ENCODE measurements at places on chromosomes 4 and X.

- DNase-seq = no peak
Observed at GRCh38 chr4:180598281-180598680, 1644.9 kb upstream of the TENM3 start.

GRCh38 chr4:110636171-110636679 is 13.3 kb upstream of the PITX2 start:
- DNase-seq = no peak

DNA sequence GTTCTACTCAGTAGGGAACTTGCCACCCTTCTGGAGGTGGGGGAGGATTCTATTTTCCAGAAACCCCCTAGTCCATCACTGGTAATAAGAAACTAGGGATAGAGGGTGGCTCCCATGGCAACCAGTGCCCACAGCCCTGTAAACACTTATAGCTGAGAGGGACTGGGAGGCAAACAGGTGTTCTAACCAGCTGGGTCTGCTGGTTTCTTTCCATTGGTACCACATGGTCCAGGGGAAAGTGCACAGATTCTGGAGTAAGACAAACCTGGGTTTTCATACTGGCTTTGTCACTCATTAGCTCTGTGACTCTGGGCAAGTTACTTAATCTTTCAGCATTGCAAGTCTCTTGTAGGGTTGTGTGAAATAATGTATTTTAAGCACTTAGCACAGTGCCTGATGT is 26.9 kb downstream of the IGSF1 start:
- DNase-seq = no peak

DNA sequence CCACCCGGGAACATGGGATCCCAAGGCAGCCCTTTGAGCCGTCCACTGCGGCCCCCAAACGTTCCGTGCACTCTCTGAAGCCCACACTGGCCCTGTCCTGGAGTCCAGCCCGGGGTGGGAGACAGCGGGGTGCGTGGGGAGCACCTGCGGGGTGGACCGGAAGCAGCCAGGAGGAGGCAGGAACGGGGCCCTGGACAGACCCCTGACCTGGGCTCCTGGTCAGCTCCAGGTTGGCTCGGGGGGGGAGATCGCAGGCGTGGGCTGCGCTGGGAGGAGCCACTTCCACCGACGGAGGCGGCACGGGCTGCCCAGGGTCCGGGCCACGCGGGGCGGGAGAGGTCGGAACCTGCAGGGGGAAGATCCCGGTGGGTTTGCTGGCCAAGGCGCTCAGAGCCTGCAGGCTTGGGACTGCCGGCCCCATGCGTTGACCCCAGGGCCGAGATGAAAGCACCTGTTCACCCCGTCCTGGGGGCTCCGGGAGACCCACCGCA is 5.7 kb upstream of the PLCXD1 start:
- no peak for DNase-seq

DNA sequence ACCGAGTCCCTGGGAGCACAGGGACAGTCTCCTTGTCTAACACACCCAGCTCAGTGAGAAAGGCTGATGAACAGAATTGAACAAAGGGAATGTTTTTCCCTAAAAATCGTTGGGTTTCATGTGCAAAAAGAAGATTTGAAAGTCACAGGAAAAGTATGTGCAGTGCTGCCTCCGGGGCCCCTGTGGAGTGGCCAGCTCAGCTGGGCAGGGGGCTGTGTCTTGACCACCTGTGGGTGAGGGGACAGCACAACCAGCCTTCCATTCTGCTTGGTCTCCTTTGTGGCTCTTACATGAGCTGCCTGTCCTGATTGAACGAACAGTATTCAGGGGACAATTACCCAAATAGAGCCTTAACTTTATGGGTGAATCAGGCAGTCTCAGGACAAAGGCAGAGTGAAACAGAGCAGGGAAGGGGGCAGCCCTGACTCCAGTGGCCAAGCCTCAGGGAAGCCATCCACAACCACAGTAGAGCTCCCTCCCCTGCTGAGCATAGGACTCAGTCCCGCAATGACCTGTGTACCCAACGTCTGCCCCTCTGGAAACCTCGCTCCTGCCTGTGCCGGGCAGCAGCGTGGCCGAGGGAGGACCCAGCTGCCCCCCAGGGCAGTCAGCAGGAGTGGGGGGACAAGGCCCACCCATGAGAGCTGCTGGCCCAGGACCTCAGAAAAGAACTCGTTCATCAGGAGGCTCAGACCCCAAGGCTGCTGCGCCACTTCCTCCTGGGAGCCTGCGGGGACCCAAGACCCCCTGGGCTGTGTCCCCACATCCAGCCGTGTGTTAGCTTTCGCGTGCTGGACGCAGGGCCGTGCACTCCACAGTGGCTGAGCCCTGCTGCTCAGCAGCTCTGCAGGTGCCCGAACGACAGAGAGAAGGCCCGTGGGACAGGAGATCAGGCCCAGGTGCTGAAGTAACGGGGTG is 59.6 kb upstream of the MXD4 start:
- no peak for DNase-seq

DNA sequence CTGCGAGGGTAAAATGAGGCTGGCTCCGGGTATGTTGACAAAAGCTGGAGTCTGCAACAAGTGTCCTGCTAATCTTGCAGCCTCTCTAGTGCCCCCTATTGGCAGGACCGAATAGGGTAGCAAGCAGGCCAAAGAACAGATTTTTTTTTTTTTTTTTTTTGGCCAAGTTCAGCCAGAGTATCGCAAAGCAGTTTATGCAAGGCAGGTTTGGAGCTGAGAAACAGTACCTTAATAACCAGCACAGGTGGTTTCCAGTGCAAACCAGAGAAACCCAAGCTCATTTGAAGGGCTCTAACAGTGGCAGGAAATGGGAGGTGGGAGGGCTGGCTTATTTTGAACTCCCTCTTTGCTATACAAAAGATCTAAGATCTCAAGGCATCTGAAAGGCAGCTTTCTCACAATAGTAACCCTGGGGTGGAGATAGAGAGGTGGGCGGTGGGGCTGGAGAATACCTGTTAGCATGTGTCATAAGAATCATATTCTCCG is 38.2 kb upstream of the OCIAD2 start:
- DNase-seq = no peak

- DNase-seq = no peak
Observed at GRCh38 chrX:68647156-68647957, at the start of gene STARD8. Gene STARD8, plus strand, starts transcription at chrX:68647666. Its CDS starts 217 bp downstream, at chrX:68647883.

GRCh38 chr4:95231681-95232080 is 317.1 kb downstream of the UNC5C start:
- no peak for DNase-seq

DNA sequence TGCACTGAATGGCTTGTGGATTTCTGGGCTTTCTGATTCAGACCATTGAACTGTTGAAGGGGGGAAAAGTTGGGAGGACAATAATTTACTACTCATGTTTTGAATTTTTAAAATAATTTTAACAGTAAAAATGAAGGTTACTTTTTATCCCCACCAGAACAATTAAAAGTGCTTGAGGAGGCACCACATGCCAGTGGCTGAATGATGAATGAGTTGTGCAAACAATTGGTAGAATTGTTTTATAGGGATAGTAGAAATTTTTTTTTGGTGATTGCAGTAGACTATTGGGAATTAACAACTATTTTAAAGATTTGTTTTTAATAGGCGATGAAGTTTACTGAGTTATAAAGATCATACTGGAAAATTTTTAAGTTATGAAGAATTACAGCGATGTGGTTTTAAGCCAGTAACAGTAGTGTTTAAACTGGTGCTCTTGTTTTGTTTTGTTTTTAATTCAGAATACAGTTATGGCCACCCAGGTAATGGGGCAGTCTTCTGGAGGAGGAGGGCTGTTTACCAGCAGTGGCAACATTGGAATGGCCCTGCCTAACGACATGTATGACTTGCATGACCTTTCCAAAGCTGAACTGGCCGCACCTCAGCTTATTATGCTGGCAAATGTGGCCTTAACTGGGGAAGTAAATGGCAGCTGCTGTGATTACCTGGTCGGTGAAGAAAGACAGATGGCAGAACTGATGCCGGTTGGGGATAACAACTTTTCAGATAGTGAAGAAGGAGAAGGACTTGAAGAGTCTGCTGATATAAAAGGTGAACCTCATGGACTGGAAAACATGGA is 2.7 kb downstream of the REST start:
- no peak for DNase-seq

DNA sequence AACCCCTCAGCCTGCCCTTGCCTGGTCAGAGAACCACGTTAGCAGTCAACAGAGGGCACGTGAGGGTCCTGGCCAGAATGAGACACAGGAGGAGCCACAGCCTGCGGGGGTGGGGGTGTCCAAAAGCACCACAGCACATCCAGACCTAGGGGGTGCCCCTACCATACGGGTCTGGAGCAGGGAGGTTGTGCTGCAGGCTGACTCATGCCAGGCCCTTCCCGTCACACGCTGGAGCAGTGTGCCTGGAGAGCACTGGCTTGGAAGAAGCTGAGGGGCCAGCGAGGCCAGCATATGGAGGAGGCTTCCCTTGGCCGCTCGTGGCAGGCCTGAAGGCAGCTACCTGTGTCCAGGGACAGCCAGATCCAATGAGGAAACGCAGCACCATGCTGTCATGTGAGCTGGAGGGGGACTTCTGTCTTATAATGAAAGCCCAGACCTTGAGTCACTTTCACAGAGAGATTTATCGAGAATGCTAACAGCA is 1.5 kb upstream of the IRAK1 start:
- no peak for DNase-seq

- DNase-seq = no peak
Observed at GRCh38 chrX:48626401-48627298, 29.4 kb downstream of the WDR13 start.

- DNase-seq = no peak
Observed at GRCh38 chr4:30863021-30863420, 142.9 kb downstream of the PCDH7 start.

DNA sequence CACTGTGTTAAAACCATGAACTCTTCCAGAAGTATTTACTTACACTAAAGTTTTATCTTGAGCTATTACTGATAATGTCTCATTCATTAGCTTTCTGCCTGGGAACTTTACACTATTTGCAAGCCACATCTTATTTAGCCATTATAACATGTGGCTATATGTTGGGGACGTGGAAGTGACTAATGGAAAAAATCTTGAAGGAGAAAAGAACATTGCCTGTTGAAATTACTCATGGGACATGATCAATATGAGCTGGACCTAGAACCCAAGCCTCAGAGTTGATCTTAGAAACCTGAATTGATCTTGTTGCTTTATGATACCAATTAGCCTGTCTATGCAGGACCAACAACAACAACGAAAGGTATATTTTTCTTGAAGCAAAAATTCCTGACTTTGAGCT is 22.5 kb upstream of the ARHGAP6 start:
- no peak for DNase-seq

- DNase-seq = no peak
Observed at GRCh38 chrX:11751261-11751660, 6.8 kb upstream of the MSL3 start.

GRCh38 chr4:17708992-17709762 is 72.2 kb downstream of the FAM184B start:
- DNase-seq = no peak

- no peak for DNase-seq
Observed at GRCh38 chrX:16869393-16870094, 618 bp downstream of the RBBP7 start.

GRCh38 chrX:29496636-29497180 is 718.7 kb upstream of the MAGEB2 start:
- no peak for DNase-seq

- DNase-seq = no peak
Observed at GRCh38 chrX:56762707-56763555, 33.9 kb downstream of the NBDY start.

GRCh38 chrX:97290199-97290598 is 406.5 kb downstream of the RPA4 start:
- DNase-seq = no peak

DNA sequence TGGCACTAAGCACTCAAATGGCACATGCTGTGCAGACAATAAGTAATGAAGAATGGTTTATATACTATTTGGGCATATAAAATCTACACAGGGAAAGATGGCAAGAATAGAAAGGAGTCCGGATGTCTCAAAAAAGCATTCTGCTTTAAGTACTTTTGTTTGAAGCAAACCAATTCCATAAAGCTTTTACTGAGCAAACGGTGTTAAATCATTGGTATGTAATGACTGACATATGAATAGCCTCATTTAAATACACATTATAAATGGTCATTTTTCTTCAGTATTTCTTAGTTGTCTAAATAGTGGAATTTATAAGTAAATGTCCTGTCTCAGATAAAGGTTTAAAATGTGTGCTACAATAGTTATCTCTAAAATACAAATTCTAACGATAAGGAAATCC is 6.0 kb downstream of the FBXO8 start:
- DNase-seq = no peak

- no peak for DNase-seq
Observed at GRCh38 chrX:69015156-69015555, 150.1 kb downstream of the PJA1 start.

DNA sequence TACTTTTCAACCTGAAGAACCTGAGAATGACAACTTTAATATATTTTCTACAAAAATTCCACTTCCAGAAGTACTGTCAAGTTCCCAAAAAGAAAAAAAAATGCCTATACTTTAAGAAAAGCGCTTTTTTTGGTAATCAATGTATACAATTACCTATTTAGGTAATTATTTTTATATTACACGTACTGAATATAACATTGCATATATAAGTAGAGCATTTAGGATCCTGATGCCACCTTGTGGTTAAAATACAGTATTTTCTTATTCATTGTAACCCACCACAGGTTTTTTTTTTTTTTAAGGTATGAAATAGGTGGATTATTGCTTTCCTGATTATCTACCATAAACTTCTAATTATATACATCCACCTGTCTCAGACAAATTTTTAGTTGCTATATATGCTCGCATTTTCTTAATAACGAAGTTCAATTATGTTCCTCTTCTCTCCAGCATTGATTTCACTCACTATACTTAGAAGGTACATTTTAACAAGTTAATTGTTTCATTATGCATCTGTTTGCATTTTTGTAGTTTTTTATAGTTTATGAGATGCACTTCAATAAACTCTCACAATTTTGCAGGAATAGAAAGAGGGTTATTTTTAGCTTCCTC is 5.2 kb downstream of the MAP9 start:
- DNase-seq = no peak

GRCh38 chrX:96841325-96841724 is 42.4 kb upstream of the RPA4 start:
- no peak for DNase-seq

DNA sequence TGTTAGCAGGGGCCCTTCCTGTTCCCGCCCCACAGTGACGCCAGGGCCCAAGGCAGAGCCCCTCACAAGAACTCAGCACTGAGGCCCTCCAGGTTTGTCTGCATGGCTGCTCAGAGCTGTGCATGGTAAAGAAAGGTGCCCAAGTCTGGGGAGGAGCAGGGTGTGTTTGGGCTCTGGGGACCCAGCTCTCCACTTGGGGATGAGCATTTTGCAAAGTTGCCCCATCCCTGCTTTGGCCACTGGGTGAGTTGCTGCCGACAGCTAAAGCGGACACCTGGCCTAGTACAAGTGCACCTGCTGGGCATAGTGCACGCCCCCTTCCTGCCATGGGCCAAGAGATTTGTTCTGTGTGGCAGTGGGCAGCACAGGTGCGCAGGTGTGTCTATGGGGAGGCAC is 2.0 kb upstream of the MXD4 start:
- no peak for DNase-seq

DNA sequence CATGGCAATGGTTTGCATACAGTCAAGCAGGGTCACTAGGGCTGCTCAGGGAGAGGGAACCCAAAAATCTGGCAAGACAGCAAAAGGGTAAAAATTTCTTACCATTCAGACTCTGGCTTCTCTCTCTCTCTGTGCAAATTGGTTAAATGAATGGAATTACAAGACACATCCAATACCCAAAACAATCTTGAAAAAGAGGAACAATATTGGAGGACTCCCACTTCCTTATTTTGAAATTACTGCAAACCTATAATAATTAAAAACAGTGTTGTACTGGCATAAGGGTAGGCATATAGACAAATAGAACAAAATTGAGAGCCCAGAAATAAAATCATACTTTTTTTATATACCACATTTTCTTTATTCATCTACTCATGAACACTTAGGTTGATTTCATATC is 24.1 kb downstream of the ETDA start:
- DNase-seq = no peak

- DNase-seq = no peak
Observed at GRCh38 chrX:2965965-2966364, 36.8 kb upstream of the ARSD start.

Data from anterior cingulate cortex (tissue), 58 donors.